ENCODE measurements at places on chromosomes 1 and 21.

GRCh38 chr1:233598891-233599541 is 14.9 kb upstream of the KCNK1 start:
- no peak for DNase-seq

GRCh38 chr1:147142886-147143285 is 29.4 kb downstream of the PRKAB2 start:
- no peak for DNase-seq

DNA sequence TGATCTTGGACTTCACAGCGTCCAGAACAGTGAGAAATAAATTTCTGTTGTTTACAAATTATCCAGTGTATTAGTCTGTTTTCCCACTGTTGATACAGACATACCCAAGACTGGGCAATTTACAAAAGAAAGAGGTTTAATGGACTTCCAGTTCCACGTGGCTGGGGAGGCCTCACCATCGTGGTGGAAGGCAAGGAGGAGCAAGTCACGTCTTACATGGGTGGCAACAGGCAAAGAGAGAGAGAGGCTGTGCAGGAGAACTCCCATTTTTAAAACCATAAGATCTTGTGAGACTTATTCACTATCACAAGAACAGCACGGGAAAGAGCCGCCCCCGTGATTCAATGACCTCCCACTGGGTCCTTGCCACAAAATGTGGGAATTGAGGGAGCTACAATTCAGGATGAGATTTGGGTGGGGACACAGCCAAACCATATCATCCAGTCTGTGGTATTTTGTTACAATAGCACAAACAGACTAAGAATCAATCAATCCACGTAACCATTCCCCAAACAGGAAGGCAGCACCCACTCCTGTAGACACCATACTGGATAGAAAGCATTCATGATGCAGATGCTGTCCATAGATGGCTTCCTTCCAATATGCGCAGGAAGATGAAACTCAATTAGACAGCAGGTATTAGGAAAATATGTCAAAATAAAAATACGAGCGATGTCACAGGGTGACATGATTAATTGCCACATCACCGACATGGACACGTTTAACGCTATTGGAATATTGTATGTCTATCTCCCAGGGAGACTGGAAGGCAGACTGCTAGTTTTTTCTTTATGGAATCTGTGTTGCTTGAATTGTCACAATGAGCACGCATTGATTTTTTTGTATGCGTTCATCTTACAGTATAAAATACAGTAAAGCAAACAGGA is 22.8 kb downstream of the ECE1 start:
- DNase-seq = no peak

- no peak for DNase-seq
Measured at GRCh38 chr21:39842741-39843459, 24.3 kb upstream of the PCP4 start.

GRCh38 chr1:116359060-116359830 is 13.8 kb upstream of the ATP1A1 start:
- DNase-seq = peak; percentile 56

GRCh38 chr1:67687649-67688048 is 2.6 kb downstream of the GADD45A start:
- no peak for DNase-seq

DNA sequence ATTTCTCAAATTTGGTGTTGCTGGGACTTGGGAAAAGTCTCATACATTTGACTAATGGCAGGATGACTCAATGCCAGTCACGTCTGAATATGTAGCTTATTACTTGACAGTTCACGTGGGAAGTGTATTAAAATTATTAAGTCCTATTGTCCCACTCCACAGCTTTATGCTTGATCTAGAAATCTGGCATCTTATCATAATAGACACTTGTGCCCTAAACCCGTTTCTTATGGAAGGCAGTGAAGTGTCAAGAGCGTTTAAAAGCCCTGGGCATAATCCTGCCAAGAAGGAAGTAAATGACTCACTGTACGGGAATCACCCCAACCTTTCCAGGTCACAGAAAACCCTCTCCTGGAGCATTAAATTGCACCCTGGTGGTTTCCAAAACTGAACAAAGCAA is 207.4 kb downstream of the APP start:
- peak; percentile 59 for DNase-seq

DNA sequence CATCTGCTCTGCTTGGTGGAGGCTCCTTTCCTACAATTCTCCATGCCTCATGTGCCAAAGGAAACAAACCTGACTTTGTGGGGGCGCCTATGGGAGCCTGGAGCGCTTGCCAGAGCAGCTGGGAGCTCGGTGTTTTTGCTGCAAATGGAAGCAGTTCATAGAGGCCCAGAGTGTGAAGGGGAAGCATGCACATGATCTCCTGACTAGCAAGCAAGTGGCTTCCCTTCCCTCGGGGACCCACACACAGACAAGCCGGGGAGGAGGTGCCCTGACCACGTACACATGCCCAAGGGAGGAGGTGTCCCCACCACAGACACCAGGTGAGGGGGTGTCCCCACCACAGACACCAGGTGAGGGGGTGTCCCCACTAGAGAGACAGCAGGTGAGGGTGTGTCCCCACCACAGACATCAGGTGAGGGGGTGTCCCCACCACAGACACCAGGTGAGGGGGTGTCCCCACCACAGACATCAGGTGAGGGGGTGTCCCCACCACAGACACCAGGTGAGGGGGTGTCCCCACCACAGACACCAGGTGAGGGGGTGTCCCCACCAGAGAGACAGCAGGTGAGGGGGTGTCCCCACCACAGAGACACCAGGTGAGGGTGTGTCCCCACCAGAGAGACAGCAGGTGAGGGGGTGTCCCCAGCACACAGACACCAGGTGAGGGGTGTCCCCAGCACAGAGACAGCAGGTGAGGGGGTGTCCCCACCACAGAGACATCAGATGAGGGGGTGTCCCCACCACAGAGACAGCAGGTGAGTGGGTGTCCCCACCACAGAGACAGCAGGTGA is 106.8 kb downstream of the CRYAA start:
- no peak for DNase-seq

DNA sequence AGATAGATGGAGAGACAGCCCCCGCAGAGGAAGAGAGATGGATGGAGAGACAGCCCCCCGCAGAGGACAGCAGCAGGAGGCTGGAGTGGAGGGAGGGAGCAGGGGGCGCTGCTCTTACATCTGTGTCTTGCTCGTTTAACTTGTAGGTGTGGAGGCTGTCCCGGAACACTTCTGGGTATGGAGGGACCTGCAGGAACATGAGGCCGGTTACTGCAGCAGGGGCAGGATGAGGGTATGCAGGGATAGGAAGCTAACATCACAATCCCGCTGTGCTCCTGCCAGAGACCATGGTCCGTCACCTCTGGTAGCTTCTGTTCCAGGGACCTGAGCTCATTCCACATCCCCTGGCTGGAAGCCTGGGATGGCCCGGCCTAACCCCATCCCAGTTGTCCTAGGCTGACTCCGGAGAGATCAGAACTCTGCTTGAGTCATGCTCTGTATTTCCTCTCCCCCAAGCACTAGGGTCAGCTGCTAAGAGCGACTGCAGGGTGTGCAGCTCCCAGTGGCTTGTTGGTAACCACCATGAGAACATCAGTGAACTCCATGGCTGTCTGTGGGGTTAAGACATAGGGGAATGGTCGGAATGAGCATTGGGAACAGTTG is 36.7 kb upstream of the GOLT1A start:
- no peak for DNase-seq

DNA sequence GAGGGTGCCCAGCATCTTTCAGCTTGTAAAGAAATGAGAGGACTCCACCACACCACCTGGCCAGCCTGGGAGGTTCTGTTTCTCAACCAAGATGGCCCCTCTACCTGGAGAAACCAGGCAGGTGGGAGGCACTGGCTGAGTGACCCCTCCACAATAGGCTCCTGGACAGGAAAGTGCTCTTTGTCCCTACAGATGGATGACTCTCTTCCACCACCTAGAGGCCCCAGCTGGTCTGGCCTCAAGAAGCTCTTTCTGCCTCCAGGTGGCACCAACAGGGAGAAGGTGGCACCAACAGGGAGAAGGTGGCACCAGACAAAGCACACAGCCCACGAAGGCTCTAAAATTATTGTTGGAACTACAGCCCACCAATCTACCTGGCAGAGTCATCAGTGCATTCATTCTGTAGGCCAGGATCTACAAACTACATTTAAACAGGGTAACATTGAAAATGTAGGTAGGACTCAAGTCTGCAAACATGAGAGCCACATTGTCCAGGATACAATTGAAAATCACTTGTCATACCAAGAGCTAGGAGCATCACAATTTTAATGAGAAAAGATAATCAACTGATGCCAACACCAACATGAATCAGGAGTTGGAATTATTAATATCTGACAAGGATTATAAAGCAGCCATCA is 14.4 kb downstream of the TMPRSS3 start:
- peak; percentile 90 for DNase-seq

DNA sequence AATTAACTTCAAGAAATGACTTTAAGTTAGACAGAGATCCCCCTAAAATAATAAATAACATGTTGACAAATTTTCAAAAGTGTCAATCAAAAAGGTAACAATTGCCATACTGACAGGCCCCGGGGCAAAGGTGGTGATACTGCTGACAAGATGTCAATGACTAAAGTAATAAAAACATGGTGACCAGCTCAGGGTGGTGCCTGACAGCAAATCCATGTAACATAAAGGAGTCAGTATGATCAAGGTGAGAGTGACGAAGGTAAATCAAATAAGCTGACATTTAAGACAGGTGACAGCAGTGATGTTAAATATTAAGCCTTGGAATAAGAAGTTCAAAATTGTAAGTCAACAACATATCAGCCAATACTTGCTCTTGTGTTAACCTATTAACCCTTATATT is 387.5 kb downstream of the DPYD start:
- no peak for DNase-seq

DNA sequence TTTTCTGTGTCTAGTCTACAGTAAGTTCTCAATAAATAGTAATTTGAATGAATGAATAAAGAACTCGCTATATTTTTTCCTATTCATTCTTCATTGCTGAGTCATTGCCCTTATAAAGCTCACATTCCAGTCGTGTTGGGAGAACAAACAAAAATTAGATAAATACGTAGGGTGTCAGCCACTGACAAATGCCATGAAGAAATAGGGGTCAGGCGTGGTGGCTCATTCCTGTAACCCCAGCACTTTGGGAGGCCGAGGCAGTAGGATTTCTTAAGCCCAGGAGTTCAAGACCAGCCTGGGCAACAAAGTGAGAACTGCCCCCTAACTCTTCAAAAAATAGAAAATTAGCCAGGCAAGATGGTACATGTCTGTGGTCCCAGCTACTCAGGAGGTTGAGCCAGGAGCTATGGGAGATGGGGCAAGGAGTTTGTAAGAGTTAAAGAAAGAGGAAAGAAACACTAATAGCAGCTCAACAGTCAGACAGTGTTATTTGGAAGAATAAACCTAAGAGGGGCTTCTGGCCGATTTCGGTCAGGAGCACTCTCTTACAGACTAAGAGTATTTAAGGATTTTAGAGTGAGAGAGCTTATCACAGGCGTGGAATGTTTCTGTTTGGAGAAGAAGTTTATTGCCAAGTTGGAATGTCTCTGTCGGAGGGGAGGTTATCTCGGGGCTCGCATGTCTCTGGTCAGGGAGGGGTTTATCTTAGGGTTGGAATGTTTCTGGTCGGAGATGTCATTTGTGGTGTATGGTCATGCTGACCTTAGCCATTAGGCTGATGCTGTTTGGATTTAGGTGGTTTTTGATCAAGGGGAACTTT is 1.8 kb upstream of the CHML start:
- no peak for DNase-seq

DNA sequence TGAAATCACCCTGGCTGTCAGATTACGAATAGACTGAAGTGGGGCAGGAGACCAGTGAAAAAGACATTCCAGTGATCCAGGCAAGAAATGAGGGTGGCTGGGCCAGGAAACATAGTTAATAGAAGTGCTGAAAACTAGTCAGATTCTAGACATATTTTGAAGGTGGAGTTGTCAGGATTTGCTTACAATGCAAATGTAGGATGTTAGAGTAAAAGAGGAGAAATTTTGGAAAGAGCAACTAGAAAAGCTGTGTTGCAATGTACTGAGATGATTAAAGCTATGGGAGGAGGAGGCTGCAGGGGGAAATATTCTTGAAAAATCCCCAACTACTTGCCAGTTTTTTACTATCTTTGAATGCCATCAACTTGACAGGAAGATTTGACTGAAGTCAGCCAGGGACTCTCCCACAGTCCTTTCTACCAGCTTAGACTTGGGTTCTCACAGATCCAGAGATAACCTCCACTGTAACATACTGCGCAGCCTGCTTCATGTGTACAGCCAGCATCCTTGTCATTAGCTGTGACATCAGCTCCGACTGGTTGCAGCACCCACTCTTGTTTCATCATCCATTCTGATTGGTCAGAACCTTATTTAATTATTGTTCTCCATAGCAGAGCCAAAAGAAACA is 109.7 kb downstream of the TSEN15 start:
- DNase-seq = no peak

DNA sequence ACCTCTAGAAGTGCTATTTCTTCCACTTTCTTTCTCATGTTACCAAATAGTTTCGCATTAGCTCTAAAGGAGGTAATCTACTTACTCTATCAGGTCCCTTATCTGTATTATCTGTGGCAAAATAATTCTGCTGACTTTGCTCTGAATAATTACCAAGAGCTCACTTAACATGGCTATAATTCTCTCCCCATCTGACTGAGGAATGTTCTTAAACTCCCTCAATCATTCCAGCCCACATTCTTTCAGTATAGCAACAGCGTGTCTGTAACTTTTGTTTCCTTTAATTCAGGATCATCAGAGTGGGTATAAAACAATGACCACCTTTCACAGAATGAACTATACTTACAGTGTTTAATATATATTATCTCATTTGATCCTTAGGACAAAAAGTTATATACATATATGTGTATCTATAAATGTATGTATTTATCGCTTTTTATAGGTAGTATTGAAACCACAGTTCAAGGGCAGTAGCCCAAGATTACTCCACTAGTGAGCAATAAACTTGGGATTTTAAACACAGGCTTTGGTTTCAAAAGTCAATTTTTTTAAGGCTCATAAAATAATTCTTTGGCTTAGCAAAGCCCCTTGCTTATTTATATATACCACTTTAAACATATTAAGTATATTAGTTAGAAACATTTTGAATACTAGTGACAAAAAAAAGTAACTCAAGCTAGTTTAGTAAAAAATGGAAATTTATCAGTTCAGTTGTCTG is 36.1 kb upstream of the ST6GALNAC3 start:
- DNase-seq = no peak

DNA sequence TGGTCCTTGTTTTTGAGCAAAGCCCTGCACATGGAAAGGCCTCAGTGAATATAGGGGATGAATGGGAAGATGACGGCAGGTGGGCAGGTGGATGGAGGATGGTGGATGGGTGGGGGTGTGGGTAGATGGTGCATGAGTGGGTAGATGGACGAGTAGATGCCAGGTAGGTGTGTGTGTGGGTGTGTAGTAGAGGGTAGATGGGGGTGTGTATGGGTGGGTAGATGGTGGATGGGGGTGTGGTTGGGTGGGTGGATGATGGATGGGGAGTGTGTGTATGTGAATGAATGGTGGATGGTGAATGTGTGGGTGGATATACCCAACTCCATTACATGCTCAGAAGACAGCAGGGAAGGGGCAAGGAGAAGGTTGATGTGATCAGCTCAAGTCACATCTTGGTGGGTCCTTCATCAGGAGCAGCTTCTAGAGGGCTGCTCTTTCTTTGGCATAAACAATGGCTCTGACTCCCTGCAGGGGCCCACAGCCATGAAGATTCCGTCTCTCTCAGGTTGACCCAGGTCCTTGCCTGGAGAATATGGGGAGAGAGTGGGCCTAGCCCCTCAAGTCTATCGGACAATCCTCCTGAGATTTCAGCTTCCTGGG is 34.2 kb downstream of the GRHL3 start:
- DNase-seq = no peak
